Islet precursor cell (in vitro differentiated cells): ENCODE measurements at places on chromosomes 7 and 10.

- DNase-seq, result no peak
These were observed 1.4 kb downstream of the SOSTDC1 start for GRCh38 chr7:16463949-16464715.

DNA sequence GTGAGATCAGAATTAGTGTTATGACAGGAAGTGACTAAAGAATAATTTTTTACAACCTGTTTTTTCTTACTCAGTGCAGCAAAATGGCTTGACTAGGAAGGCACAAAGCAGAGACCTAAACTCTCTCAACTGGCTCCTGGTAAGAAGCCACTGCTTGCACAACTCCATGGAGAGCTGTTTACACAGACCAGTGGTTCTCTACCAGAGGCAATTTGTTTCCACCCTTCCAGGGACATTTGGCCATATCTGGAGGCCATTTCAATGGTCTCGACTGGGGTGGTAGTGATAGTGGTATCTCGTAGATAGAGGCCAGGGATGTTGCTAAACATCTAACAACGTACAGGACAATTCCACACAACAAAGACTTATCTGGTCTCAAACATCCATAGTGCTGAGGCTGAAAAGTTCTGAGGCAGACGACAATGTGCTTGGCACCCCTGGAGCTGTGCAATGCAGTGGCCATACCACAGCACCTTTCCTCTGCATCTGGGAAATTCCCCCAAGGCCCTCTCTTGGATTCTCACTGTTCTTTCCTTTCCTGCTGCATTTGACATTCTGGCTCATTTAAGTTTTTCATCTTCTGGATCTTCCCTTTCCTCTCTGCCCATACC, 105.4 kb upstream of the LAMB4 start:
- no peak for DNase-seq

DNA sequence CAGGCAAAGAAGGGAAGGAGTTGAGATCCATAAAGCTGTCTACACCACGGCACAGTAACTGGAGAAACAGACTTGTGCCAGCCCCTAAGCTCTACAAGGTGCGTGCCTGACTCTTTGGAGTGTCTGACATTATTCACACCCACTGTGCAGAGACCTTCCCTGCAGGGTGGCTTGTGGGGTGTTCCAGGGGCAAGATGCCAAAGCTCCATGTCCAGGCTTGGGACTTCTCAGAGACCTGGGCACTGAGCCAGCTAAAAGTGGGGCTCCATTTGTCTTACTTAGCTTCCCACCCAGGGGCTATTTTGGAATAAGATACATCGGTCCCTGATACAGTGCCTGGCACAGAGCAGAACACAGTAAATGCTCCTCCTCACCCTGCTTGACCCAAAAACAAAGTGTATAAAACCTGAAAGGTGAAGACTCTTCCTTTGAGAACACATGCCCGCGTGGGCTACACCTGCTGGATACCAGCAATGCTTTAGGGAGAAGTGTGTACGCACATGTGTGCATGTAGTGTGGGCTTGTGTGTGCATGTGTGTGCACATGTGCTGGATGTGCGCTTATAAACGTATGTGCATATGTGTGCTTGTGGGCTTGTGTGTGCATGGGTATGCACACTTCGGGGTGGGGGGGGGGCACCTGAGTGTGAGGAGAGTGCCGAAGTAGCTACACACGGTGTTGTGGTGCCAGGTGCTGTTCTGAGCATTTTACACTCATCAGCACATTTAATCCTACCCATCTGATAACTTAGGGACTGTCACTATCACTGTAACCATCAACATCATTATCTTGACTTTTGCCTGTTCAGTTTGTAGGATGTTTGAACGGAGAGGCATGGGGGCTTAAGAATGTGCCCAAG, 143.0 kb downstream of the ARHGAP22 start:
- DNase-seq, result peak; percentile 33

DNA sequence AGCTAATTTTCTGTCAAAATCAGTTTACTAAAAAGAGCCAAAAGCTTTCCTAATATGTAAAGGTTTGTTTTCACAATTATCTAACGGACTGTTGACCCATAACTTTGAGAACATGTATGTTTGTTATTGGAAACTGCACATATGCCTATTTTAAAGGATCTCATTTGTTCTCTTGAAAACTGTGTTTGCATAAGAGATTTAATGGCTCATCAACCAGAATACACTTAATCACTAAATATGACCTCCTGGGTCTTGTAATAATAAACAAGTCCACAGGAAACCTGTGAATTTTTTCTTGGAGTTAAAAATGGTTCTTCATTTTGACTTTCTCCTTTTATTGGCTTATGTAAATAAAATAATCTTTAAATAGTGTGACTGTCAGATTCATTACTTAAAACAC, 48.3 kb upstream of the STEAP1B start:
- no peak for DNase-seq

- DNase-seq, result no peak
These were observed 47.6 kb upstream of the PPP1R3C start for GRCh38 chr10:91680487-91680886.

- no peak for DNase-seq
These were observed 232.4 kb upstream of the KLF14 start for GRCh38 chr7:130966246-130967009.

DNA sequence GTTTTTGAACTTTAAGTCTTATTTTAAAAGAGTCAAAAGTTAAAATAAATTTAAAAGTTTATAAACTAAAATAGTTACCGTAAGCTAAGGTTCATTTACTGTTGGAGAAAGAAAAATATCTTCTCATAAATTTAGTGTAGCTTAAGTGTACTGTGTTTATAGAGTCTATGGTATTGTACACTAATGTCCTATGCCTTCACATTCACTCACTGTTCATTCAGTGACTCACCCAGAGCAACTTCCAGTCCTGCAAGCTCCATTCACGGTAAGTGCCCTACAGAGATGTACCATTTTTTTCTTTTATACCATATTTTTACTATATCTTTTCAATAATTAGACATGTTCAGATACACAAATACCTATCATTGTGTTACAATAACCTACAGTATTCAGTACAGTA, 97.6 kb downstream of the PTN start:
- no peak for DNase-seq

GRCh38 chr10:70000262-70000661, 52.4 kb upstream of the MACROH2A2 start:
- DNase-seq, result no peak
